ENCODE measurements at places on chromosomes 7 and 10.
A peak's percentile ranks its signal among the peaks of the same experiment; 100 is the strongest.

DNA sequence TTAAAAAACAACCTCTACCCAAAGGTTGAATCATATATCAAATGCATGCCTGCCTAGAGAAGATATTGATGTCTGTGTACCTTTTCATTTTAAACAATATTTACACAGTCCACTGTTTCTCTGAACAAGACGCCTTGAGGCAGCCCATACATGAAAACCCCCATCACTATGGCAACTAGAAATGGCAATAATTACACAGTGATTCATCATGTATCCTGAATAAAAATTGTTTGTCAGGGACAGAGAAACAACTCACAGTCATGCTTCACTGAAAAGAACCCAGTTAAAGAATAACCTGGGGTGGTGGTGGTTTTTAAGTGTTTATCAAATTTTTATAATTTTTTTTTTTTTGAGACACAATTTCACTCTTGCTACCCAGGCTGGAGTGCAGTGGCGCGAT, 19.7 kb downstream of the DNAJC12 start:
- no peak for DNase-seq

DNA sequence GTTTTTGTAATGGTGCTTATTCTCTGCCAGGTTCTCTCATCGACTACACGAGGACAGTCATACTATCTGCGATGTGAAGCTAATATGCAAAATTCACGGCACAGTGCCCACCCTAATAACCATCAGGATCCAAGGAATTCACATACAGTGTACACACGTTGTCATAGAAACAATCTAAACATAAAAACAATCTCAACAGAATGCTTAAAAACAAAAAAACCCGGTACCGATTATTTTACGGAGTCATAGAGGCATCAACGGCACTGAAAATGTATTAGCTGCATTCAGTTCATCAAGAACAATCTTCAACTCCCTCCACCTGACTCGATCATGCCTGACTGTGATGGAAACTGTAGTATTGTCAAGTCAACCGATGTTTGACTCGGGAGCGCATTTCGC, 628 bp downstream of the MRPS33 start:
- DNase-seq = no peak

GRCh38 chr7:89618274-89618673, 536.0 kb upstream of the STEAP1 start:
- peak; percentile 38 for DNase-seq

GRCh38 chr7:16670731-16671344, 24.9 kb downstream of the BZW2 start:
- no peak for DNase-seq

DNA sequence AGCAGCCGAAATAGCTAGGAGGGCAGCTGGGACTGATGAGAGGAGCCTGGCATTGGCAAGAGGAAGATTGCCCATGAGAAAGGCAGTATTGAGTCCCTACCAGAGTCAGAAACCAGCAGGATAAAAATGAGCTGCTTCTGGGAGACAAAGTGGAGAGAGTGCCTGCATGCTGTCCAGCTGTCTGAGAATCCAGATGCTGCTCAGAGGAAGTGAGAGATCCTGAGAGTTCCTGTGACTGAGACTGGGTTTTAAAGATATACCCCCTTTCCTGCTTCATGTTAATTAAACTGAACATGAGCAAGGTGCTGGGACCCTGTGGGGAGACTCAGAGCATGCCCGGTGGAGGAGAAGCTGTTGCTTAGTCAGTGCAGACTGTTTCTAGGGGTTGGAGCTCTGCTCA, 107.5 kb downstream of the KIF20B start:
- no peak for DNase-seq

DNA sequence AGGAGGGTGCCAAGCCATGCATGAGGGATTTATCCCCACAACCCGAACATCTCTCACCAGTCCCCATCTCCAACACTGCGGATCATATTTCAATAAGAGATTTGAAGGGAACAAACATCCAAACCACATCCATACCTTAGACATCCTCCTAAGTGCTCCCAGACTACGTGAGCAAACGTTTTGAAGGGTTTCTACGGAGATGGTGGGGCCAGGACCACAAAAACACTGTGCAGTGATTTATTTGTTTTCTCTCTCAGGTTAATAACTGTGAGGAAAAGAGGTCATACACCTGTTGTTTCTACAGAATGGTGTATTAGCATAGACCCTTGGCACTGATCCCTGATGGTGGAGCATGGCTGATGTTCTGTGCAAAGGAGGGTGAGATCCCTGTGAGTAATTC, 277.8 kb downstream of the FRMD4A start:
- DNase-seq = no peak

- DNase-seq = no peak
Observed at GRCh38 chr10:24278176-24278889, 69.4 kb downstream of the KIAA1217 start.

DNA sequence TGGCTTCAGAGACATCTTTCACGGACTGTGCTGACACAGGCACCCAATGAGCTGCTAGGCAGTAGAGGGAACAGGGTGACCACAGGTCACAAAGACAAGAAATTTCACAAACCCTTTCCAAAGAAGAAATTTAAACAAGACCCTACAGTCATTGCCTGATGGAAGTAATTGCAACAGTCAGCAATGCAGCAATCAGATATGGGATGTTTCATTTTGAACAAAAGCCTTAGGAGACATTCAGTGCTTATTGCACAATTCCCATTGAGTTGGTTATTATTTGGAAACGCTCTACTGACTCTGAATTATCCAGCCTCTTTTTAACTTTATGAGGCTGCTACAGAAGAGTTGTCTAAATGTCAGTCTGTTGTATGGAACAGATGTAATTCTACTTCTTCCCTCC, 85.5 kb downstream of the ETV1 start:
- DNase-seq = no peak

- DNase-seq = peak; percentile 72
Observed at GRCh38 chr7:149799397-149800168, 26.2 kb upstream of the ZNF467 start.

- no peak for DNase-seq
Observed at GRCh38 chr7:66190504-66190857, 14.7 kb upstream of the TPST1 start.

GRCh38 chr10:100020886-100021253, 11.1 kb upstream of the DNMBP start:
- peak; percentile 92 for DNase-seq

DNA sequence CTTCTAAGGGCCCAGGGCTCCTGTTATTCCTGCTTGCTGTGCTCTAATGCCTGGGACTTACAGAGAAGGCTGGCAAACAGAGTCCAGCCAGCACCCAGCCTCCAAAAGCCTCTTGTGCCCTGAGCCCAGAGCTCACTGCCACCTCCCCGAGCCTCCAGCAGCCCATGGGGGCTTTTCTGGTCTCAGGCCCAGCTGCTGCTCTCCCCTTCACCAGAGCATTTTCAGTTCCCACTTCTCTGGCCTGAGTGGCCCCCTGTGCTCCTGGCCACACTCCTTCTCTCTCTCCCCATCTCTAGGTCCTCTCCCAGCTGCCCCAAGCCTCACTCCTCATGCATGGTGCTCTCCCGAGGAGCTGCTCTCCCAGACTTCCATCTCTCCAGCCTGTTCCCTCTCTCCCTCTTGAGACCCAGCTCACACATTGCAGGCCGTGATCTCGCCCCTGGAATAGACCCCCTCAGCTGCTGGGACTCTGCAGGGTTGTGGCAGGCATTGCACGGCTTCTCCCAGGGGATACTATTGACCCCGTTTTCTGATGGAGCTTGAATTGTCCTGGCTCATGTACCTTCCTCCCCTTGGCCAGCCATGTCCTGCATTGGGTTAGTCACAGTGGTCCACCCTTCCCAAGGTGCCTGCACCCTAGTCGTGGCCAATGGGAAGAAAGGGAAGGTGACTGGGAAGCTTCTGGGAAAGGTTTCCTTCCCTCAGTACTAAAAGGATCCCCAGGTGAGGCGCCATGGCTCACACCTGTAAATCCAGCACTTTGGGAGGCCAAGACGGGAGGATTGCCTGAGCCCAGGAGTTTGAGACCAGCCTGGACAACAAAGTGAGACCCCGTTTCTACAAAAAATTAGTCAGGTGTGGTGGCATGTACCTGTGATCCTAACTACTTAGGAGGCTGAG, 9.0 kb upstream of the RASSF4 start:
- no peak for DNase-seq

GRCh38 chr7:157678501-157678900, 341.7 kb downstream of the DNAJB6 start:
- DNase-seq = no peak

- no peak for DNase-seq
Observed at GRCh38 chr7:152511736-152512135, 75.9 kb upstream of the KMT2C start.

DNA sequence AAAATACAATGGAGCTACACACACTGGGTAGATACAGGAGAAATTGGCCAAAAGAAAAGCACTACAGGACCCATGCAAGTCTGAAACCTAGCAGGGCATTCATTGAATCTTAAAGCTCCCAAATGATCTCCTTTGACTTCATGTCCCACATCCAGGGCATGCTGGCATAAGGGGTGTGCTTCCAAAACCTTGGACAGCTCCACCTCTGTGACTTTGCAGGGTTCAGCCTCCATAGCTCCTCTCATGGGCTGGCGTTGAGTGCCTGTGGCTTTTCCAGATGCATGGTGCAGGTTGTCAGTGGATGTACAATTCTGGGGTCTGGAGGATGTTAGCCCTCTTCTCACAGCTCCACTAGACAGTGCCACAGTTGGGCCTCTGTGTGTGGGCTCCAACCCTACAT, 626.3 kb upstream of the POT1 start:
- DNase-seq = no peak

- DNase-seq = peak; percentile 35
Observed at GRCh38 chr7:121752706-121753105, 120.3 kb upstream of the PTPRZ1 start.

- DNase-seq = no peak
Observed at GRCh38 chr7:96026010-96026409, 253.7 kb downstream of the DYNC1I1 start.

- DNase-seq = no peak
Observed at GRCh38 chr10:113078282-113078907, 128.3 kb downstream of the TCF7L2 start.

DNA sequence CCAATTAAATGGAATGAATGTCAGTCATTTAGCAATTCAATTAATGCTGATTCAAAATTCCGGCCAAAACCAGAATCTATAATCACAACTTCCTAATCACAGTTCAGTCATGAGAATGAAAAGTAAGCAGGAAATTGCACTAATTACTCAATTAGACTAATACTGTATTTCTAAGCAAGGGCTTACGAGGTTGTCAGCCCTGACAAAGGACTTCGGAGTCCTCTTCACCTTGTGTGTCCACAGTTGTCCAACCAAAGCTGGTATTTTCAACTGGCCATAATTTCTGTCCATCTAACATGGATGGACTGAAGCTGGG, 17.4 kb downstream of the CPA1 start:
- no peak for DNase-seq

- no peak for DNase-seq
Observed at GRCh38 chr10:63434866-63435854, 30.6 kb downstream of the JMJD1C start.

Data from NAMALWA (cell line).